COR-L47 (cell line): ENCODE measurements at places on chromosomes 16 and 17.

DNA sequence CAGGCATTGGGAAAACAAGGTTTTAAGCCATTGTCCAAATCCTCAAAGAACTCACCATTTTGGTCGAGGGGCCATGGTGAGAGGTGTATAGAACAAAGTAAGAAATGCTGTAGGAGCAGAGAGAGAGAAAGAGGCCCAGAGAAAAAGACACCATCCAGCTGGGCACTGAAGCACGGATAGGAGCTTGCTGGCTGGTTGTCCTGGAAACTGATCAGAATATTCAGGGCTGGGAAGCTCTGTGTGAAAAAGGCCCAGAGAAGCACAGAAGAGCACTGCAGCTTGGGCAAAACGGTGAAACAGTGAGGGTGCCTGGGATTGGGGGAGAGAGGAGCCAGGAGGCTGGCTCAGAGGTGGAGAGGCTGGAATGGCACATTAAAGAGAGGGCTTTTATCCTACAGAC is 16.5 kb downstream of the HS3ST3B1 start:
- DNase-seq, result no peak

DNA sequence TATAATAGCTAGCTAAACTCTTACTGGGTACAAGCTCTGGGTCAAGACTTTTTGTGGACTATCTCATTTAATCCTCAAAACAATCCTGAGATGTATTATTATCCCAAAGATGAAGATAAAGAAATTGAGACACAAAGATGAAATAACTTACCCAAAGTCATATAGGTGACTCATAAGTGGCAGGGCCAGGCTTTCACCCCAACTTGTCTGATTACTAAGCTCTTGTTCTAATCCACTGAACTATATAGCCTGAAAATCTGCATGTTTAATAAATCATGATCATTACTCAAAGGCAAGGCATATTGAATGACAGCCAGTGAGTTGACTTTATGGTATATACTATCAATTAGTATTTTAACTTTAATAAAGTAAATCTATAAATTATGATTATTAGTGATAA is 77.4 kb downstream of the SKAP1 start:
- no peak for DNase-seq

DNA sequence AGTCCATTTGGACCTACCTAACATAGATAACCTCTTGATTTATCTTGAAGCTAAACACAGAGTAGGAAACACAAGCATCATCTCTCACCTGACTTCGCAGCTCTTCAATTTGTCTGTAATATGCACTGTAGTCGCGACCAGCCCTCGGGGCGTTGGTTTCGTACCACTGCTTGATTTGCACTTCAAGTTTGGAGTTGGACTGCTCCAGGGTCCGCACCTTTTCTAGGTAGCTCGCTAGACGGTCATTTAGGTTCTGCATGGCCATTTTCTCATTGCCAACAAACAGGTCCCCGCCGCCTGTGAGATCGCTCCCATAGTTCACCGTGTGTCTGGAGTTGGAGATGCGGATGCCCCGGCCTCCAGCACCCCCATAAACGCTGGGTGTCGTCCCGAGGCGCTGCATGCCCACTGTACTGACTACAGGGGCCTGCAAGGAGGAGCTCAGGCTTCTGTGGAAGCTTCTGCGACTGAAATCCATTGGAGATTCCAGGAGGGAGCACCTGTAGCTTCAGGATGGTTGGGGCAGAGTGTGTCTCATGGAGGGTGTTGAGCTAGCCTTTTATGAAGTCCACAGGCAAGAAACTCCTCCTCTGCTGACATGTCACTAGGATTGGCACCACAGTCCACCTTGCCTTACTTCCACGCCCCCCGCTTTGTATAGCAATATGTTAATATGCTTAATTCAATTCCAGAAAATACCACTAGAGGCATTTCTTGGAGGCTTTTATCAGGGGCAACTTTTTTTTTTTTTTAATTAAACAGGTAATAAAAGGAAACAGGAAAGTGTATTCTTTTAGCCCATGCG is at the start of gene KRT20:
KRT20 (minus strand) TSS at position 535 of the 805 bp plus-strand sequence; CDS start at position 478, 57 bp downstream.
- DNase-seq, result no peak

- DNase-seq, result no peak
Measured at GRCh38 chr17:49357516-49357915, 4.5 kb downstream of the ZNF652 start.

GRCh38 chr17:14793237-14793636 is 471.9 kb downstream of the PMP22 start:
- DNase-seq, result no peak

- DNase-seq, result no peak
Measured at GRCh38 chr17:46878055-46878454, 26.7 kb downstream of the WNT9B start.

DNA sequence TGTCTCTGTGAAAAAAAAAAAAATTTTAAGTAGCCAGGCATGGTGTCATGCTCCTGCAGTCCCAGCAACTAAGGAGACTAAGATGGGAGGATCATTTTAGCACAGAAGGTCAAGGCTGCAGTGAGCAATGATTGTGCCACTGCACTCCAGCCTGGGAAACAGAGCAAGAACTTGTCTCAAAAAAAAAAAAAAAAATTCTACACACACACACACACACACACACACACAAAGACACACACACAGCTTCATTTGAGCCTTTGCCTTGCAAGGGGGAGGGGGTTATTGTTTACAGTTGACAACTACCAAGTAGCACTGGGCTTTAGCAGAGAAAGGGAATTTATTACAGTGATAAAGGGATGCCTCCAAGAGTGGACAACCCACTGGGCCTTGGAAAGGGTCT is 4.9 kb upstream of the POLR3E start:
- DNase-seq, result no peak

- no peak for DNase-seq
Measured at GRCh38 chr17:40129498-40129897, 7.7 kb downstream of the MSL1 start.

DNA sequence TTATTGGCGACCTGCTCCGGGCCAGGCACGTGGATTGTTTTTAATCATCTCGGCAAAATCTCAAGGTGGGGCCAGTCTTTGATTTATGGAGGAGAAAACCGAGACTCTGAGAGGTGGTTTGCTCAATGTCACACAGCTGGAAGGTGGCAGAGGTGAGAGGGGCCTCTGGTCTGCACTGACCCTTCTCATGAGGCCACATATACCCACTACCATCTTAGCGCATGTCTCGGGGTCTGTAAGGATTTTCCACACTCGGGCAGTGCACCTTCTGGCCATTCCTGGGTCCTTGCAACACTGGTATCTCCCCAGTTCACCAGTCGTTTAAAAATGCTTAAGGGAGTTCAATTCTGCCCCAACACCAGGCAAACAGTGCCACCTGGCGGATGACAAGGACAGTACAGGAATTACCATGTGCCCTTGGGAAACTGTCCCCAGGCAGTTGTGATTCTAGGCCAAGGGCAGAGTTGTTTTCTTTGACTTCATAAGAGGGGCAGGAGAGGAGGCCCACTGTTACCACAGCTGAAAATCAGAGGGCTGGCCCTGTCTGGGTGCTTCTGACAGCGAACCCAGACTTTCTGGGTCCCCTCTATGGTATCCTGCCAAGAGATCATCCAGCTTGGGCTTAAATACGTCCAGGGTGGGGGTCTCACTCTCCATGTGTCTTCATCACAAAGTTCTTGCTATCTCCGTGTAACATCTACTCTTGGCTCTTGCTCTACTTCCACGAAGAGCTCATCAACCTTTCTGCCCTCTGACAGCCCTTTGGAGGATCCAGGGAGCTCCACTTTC is 39.4 kb upstream of the RAI1 start:
- no peak for DNase-seq
